ENCODE measurements at places on chromosomes 1 and 21. TPM values are rescaled to one million over a fixed set of nuclear protein-coding genes. Genes with fewer than 3 reads are reported as not detected.

PSMB4 gene
- 235 TPM for total RNA-seq

AMIGO1 gene
- total RNA-seq = 13.5 TPM

ITGB2 gene
- 18.4 TPM for total RNA-seq

ARTN gene
- total RNA-seq = 2.0 TPM

DNA sequence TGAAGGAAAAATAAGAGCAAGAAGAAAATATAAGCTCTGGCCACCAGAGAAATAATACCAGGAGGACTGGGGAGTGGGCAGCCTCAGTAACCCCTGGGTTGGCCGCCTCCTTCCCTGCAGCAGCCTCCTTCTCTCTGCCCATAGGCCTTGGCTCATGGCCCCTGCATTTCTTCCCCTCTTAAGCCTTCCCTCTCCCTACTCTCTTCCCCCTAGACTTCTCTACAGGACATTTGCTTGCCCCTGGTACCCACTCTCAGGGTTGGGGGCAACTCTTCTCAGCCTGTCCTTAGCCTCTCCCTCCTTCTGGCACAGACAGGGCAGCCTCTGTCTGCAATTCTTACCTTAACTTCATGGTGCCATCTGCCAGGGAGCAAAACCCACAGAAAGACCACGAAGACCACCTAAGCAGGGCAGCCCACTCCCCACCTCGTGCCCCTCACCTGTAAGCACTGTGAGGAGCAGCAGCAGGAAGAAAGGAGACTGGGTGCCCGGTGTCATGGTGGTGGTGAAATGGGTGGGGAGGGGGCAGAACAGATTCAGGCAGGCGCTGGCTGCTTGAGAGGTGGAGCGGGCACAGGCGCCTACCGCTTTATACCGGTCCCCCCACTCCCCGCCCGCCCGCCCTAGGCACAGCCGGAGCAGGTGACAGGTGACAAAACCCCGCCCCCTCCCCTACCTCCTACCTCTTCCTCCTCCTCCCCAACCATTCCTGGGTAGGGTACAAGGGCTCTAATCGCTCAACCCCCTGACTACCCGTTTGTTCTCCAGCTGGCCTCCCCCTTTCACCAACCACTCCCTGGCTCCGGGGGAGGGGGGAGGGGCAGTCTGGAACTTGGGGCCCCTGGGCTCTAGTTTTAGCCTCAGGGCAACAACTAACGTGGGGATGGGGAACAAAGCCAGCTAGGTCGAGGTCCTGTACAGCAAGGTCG, 15.1 kb downstream of the THBS3 start:
- no peaks in the 10 kb centered on the region for H3K27me3 ChIP-seq
- H3K4me1 ChIP-seq = peaks cover 34% of the 10 kb centered on the region
- DNase-seq = peak; percentile 57
- H3K27ac ChIP-seq = peak overlapping the region; percentile 96
- peak overlapping the region; percentile 45 for H3K4me3 ChIP-seq
- no peaks in the 10 kb centered on the region for H3K36me3 ChIP-seq

DNA sequence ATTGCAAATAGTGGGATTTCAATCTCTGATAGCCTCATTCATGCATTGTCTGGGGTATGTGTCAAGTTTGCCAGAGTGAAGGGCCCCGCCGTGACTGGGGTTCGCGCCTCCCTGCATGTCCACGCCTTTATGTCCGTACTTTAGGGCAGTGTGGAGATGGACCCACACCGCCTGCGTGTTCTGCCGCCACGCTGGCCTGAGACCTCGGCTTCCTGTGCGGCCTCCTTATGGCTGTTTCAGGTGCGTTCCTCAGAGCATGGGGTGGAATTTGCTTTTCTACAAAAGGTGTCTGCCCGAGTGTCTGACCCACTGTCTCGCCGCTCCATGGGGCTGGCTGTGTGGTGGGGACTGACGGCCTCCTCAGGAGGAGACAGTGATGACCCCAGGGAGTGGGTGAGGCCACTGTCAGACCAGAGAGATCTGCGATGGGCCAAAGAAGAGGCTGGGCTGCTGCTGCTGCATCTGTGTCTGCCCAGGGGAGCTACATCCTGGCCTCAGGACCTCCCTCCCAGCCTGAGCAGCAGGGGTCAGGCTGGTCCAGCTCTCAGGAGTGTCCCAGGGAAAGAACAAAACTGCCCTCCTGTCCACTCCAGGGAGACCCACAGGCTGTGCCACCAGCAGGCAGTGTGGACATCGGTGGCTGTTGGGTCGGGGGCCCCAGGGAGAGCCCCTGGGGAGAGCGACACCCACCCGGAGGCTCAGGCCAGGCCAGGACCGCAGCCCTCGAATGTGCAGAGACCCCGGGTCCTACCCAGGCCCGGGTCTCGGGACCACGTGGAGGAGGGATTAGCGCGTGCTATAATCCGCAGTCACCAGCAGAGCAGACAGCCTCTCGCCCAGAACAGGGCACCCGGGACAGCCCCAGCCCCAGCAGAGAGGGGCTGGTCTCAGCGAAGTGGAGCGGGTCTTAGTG, 9.8 kb upstream of the SLC19A1 start:
- no peak overlapping the region for H3K4me3 ChIP-seq
- no peak overlapping the region for H3K27ac ChIP-seq
- H3K36me3 ChIP-seq = no peaks in the 10 kb centered on the region

- no peak overlapping the region for H3K27ac ChIP-seq
- peaks cover 25% of the 10 kb centered on the region for H3K4me1 ChIP-seq
- H3K36me3 ChIP-seq = no peaks in the 10 kb centered on the region
- peaks cover 7% of the 10 kb centered on the region for H3K27me3 ChIP-seq
- DNase-seq = no peak
- no peak overlapping the region for H3K4me3 ChIP-seq
Observed at GRCh38 chr1:6263716-6264115, 2.8 kb upstream of the GPR153 start.

DNA sequence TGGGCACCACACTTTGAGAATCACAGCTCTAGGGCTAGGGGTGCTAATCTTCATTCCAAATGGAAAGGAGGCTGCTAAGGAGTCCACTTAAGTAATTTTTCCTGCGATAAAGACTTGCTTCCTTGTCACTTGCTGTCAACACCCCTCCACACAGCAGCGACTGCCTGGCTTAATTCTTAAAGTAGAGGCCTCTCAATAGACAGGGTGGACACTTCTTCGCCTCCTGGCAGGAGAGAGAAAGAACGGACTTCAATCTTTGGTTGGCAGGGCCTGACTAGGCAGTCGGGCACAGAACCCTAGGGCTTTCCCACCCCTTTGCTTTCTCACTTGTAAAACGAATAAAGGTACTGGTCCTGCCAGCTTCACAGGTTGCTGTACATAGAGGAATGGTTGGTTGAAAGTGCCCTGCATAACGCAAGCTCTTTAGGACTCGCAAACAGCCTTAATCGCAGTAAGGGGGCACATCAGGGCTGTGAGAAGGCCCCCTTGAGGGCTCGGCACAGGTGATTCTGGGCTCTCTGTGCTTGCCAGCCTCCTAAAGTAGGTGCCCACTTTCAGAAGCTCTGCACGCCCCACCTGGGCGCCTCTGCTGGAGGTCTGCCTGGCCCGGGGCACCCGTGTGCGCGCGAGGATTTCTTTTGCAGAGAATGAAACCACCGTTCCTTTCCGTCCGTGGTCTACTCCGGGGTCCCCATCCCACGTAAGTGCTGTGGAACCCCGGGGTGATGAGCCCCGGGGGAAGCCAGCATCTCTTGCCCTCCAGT, 47.6 kb upstream of the CD34 start:
- no peaks in the 10 kb centered on the region for H3K36me3 ChIP-seq
- peak overlapping the region; percentile 60 for H3K27ac ChIP-seq
- no peaks in the 10 kb centered on the region for H3K27me3 ChIP-seq
- H3K4me3 ChIP-seq = no peak overlapping the region
- H3K4me1 ChIP-seq = peaks cover 11% of the 10 kb centered on the region

DNA sequence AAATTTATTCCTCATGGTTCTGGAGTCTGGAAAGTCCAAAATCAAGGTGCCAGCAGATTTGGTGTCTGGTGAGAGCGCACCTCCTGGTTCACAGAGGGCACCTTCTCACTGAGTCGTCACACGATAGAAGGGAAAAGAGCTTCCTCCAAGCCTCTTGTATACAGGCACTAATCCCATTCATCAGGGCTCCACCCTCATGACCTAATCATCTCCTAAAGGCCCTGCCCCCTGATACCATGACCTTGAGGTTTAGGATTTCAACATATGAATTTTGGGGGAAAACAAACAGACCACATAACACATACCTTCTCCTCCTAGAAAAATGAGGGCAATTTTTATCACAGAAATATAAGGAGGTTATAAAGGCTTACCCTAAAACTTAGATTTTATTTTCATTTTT, 88.0 kb upstream of the NFIA start:
- peaks cover 3% of the 10 kb centered on the region for H3K4me1 ChIP-seq
- no peak for DNase-seq
- no peaks in the 10 kb centered on the region for H3K36me3 ChIP-seq
- H3K4me3 ChIP-seq = no peak overlapping the region
- H3K27ac ChIP-seq = no peak overlapping the region

DNA sequence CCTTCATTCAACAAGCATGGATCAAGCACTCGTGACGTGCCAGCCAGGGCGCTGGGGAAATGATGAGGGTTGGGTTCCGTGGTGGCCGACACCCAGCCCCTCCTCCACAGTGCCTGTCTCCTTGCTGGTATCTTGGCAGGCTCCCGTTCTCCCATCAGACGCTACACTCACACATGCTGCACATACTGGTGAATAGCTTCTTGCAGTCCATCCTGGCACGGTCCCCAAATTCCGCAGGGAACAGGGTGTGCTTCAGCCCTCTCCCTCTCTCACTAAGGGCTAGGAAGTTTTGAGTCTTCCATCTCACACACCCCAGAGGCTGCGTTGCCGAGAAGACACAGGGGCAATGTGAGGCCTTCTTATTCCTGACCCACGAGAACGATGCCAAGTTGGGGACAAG, 10.1 kb upstream of the MEF2D start:
- H3K36me3 ChIP-seq = no peaks in the 10 kb centered on the region
- no peaks in the 10 kb centered on the region for H3K27me3 ChIP-seq
- H3K4me3 ChIP-seq = no peak overlapping the region
- H3K4me1 ChIP-seq = peaks cover 35% of the 10 kb centered on the region

DNA sequence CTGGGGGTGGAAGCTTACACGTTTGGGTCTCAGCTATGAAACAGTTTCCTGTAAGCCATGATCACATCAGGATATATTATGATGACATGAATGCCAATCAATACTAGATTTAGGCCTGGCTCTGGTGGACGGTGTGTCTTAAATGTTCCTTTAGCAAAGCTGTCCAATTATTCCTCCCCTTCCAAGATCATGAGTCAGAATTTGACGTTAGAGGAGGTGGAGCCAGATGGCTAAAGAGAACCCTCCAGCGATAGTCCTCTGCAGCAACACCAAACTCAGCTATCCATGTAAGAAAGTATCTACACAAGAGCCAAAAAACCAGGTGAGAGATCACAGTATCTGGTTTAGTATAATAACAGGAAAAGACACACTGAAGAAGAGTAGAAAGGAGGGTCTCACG, 47.8 kb downstream of the PACC1 start:
- H3K4me1 ChIP-seq = no peaks in the 10 kb centered on the region
- DNase-seq = no peak
- H3K27me3 ChIP-seq = no peaks in the 10 kb centered on the region

DNA sequence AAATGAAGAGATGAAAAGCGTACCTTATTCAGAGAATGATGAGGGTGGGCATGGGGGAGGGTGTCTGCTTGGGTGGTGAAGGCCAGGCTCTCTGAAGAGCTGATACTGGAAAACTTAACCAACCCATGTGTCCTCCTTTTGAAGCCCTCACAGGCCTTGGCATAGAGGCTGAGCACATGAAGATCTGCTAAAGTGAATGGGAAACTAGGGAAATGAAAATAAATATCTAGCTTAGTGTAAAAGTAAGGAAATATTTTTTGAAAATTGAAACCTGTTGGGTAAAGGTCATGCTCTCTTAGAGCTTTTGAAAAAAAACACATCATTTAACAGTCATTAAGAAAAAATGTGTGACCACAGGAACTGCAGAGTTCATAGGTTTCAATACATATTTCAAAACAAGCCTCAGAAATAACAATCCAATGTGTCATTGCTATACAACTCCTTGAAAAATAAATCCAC, 40.5 kb upstream of the RALGPS2 start:
- no peak overlapping the region for H3K4me3 ChIP-seq
- no peaks in the 10 kb centered on the region for H3K36me3 ChIP-seq
- no peaks in the 10 kb centered on the region for H3K4me1 ChIP-seq
- no peak for DNase-seq

DNA sequence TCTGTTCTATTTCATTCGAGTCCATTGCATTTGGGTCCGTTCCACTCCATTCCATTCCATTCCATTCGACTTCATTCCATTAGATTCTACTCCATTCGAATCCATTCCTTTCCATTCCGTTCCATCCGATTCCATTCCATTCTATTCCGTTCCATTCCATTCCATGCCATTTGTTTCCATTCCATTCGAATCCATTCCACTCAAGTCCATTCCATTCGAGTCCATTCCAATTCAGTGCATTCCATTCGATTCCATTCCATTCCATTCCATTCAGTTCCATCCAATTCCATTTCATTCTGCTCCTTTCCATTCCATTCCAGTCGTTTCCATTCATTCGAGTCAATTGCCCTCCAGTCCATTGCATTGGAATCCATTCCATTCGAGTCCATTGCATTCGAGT, 2603.7 kb upstream of the TPTE start:
- DNase-seq = no peak
- H3K27ac ChIP-seq = no peak overlapping the region
- no peaks in the 10 kb centered on the region for H3K27me3 ChIP-seq
- no peak overlapping the region for H3K4me3 ChIP-seq
- no peaks in the 10 kb centered on the region for H3K4me1 ChIP-seq
- no peaks in the 10 kb centered on the region for H3K36me3 ChIP-seq

DNA sequence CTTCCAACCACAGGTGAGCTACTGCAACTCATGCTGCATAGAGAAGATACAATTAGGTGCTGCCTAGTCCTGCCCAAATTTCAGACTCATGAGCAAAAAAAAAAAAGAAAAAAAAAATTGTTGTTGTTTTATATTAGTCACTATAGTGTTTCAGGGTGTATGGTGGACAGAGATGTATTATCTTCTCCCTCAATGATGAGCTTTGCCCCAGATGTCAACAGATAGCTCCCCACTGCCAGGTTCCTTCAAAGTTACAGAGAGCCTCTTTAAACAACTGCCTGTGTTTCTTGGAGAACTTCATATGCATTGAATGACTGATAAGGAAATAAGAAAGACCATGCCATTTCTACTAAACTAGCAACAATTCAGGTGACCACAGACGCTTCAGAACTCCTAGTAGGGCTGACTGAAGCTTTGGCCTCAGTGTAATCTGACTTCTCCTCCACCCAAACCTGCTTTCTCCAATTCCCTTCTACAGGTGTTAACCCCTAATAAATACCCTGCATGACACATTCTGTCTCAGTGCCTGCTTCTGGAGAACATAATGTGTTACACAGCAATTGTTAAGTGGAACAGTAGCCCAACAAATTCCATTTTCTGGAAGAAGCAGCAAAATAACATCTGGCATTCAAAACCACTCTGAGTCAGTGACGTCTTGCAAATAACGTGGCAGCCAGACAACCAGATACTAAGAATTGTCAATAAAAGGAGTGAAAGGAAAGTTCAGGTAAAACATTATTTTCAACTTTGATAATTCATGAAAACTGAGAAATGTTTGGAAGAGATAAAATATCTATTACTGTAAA, 147.7 kb downstream of the CDC42BPA start:
- no peak for DNase-seq
- H3K27ac ChIP-seq = no peak overlapping the region
- no peaks in the 10 kb centered on the region for H3K27me3 ChIP-seq
